Stimulated activated CD8-positive, alpha-beta memory T cell treated with anti-CD3 and anti-CD28 coated beads, Interleukin-7, amount 100 ng/mL, for 4 hours (primary cell): ENCODE measurements at places on chromosomes 16 and 17.

GRCh38 chr16:73014768-73015167, 33.2 kb downstream of the ZFHX3 start:
- no peak for DNase-seq

DNA sequence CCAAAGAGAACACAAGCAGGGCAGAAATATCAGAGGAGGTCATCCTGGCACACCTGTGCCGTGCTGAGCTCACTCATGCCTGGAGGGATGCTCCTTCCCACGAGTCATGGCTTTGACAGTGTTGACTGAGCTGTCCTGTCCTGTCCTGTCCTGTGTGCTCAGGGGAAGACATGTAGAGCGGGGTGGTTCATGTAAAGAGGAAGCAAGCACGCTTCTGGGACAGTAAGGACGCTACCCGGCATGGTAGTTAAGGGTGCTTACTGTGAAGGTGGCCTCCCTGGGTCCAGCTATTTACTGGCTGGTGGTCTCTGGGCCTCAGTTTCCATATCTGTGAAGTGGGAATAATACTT, 398 bp downstream of the LGALS9 start:
- DNase-seq = no peak

GRCh38 chr17:75517297-75517865, 1.1 kb downstream of the TSEN54 start:
- no peak for DNase-seq

DNA sequence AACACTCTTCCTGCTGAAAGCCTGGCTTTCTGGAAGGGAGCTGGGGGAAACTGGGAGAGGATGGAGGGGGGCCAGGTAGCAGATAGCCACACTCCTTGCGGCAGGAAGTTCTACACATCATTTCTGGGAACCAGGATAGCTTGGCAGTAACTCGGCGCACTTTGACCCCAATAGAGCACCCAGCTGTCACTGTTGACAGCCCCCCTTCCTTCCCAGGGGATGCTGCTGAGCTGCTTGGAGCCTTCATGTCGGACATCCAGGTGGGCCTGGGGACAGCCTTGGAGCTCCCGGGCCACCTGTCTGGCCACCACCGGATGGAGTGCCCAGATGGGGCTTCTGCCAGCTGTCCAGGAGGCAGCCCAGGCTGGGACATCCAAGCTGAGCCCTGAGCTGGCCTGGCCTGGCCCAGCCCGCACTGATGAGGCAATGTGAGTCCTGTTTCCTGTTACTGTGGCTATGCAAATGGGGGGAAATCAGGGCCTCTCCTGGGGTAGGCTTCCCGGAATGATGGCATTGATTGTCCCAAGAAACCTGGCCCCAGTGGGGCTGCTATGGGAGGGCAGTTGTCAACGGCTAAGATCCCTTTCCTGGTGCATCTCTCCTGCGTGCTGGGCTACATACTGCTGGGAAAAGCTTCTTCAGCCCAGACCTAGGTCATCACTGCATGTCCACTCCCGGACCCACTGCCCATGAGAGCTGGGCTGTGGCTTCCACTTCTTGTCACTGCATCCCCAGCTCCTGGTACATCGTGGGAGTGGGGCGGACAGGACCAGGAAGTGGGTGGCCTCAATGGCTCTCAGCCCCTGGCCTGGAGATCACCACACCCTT, 50.0 kb downstream of the SOCS1 start:
- no peak for DNase-seq

DNA sequence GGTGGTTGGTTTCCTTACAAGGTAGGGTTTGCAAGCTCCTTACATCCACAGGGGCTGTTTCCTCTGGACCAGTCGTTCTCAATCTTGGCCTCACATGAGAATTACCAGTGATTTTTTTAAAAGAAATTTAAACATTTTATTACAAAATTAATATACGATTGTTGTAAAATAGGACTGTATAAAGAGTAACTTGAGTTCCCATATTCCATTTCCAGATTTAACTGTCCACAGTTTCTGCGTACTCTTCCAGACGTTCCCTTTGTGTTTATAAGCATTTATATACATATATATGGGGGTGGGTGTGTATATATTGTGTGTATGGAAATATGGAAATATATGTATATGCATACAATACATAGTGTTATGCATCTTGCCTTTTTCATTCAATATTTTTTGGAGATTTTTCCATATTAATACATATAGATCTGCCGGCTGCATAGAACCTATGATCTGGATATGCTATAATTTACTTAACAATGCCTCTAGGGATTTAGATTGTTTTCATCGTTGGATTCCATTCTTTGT, 31.5 kb downstream of the HLF start:
- no peak for DNase-seq

DNA sequence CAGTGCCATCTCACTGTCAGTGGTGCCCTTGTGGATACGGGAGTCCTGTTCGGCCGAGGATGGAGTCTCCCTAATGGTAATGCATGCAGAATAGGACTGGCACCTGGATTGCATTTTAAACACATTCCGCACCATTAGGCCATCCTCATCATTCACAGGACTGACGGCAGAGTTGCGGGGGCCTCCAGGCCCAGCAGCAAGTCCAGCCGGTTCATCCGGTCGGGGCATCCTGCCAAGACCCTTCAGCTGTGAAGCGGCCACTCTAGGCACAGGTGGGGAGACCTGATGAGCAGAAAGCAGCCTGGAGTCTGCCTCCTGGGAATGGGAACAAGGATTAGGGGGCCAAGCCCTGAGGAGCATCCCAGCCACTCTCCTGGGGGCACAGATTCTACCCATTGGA, 90.3 kb upstream of the XYLT1 start:
- no peak for DNase-seq

DNA sequence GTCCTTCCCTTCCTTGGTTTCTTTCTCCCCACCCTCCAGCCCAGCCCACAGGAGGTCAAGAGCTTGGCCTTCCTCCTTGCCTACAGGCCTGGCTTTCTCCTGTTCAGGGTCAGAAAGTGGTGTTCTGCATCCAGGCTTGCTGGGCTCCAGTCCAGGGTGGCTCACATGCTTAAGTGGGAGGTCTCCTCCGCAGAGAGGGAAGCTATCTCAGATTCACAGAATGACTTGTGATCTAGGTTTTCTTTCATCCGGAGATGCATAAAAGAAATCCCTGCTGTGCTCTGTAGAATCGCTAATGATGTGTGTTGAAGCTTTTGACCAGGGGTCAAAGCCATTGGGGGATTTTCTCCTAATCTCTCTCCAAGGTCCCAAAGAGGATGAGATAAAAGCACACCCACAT, 382.3 kb upstream of the EEF2KMT start:
- no peak for DNase-seq
